Hepatic stellate cell (primary cell): ENCODE measurements at places on chromosomes 12 and 14.

DNA sequence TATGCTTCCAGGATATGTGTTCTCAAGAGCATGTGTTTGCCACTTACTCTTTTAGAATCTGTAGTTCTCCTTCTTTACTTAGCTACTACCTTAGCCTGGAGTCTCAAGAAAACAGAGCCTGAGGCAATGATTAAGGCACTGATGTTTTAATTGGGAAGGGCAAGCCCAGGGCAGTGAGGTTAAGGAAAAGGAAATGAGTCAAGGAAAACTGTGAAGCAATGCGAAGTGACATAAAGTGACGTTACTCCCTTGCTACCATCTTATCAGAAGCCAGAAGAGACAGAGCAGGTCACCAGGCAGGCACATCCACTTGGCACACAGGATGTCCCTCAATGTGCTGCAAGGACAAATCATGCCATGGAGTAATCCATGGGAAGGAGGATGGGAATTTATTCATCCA lies 11.3 kb upstream of the EML5 start:
- no peak for DNase-seq

GRCh38 chr14:55070981-55071411 lies 19.5 kb downstream of the MAPK1IP1L start:
- DNase-seq = no peak

DNA sequence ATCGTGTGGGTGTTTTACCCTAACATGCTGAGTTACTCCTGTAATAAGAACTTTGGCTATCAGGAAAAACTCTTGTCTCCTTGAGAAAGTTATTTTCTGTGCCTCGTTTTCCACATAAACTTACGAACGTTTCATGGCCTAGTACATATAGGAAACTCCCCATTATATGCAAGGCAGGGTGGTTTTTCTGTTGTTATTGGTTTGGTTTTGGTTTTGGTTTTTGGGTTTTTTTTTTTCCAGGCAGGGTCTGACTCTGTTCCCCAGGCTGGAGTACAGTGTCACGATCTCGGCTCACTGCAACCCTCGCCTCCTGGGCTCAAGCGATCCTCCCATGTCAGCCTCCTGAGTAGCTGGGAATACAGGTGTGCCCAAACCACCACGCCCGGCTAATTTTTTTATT lies 5.5 kb downstream of the OR6C3 start:
- no peak for DNase-seq

- peak; percentile 66 for DNase-seq
Observed at GRCh38 chr12:14167005-14167628, 185.7 kb upstream of the GRIN2B start.

GRCh38 chr12:55636116-55636655 lies 506 bp upstream of the OR10P1 start:
- no peak for DNase-seq

- DNase-seq = no peak
Observed at GRCh38 chr14:32205984-32206383, 2.9 kb upstream of the RNU6-8 start.

GRCh38 chr12:14396071-14396470 lies 30.6 kb downstream of the ATF7IP start:
- DNase-seq = no peak

DNA sequence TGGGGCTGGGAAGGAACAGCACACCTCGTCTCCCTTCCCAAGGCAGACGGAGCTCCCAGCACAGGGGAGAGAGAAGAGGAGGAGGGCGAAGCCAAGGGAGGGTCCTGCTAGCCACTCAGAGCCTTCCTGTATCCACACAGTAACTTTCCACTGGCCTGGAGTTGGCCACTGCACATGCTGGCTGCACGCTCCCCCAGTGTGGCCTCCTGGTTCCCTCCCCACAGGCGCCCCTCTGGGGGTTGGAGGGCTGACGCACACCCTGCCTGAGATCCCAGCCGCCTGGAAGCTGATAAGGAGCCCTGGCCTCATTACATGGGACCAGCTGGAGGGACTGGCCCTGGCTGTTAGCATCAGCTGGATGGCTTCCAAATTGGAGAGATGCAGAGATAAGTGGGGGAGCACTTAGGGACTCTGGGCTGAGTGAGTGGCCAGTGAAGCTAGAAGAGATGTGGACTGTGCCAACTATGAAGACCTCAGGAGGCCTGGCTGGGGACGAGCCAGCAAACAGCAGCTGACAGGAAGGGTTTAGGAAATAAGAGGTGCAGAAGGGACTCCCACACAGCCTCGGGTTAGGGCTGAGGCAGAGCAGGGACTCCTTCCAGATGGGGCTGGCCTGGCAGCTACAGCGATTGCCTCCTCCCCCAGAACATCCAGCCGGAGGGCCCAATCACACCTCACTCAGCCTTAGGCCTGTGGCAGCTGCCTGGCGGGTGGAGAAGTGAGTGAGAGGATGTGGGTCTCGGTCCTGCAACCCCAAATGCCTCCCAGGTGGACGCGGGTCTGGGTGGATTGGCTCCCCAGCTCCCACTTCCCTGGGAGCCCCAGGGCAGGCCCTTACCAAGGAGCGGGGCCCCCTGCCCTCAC lies 26.3 kb upstream of the BCDIN3D start:
- DNase-seq = peak; percentile 97

DNA sequence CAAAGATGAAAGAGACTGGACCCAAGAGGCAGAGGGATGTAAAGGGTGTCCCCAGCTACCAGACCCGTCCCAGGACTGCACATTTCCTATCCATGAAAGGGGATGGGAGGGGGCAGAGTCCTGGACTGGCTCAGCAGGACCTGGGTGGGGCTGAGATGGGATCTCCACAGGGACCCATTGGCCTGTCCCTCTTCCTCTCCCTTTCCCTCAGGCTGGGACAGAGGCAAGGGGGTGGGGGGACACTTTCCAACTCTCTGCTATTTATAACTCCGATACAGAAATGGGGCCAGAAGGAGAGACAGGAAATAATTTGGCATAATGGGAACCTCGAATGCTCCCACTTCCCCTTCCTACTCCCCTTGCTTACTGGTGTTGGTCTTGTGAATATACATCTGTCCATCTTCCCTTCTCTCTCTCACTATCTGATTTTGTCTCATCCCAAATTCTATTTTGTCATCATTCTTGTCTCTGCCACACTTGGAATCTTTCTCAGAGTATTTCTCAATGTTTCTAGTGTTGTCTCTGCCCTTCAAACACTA lies 1.1 kb upstream of the ITGA7 start:
- no peak for DNase-seq

DNA sequence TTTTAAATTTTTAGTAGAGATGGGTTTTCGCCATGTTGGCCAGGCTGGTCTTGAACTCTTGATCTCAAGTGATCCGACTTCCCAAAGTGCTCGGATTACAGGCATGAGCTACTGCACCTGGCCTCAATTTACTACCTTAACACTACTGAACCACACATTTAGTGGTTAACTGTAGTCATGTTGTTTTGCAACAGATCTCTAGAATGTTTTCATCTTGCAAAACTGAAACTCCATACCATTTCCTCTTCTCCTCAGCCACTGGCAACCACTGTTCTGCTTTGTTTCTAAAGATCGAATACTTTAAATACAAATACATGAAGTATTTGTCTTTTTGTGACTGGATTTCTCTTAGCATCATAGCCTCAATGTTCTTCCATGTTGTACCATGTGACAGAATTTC lies 15.4 kb upstream of the SMCO2 start:
- DNase-seq = no peak

DNA sequence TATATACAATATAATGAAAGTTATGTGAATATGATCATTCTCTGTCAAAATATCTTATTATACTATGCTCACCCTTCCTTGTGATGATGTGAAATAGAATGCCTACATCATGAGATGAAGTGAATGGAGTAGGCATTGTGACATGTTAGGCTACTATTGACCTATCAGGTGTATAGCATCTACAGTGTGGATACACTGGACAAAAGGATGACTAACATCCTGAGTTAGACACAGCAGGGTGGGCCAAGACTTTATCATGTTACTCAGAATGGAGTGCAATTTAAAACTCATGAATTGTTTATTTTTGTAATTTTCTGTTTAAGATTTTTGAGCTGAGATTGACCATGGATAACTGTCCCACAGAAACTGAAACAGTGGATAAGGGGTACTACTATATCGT lies 53.4 kb upstream of the NAV3 start:
- DNase-seq = no peak

- no peak for DNase-seq
Observed at GRCh38 chr12:96495841-96496545, 6.6 kb downstream of the CFAP54 start.

DNA sequence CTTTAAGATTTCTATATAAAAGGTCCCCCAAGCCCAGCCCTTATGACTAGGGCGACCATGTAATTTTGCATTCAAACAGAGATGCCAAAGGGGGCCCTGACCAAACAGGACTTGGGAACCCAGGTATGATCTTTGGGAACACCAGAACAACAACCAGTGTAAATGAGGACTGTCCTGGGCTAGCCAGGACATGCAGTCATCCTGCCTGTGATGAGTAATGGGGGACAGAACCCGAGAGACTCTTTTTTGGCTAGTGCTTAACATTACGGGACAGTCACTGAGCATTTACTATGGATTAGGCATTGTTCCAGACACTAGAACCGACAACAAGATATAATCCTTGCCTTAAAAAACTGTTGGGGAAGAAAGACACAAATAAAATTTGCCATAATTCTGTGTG lies 337.3 kb downstream of the CACNA1C start:
- DNase-seq = no peak

DNA sequence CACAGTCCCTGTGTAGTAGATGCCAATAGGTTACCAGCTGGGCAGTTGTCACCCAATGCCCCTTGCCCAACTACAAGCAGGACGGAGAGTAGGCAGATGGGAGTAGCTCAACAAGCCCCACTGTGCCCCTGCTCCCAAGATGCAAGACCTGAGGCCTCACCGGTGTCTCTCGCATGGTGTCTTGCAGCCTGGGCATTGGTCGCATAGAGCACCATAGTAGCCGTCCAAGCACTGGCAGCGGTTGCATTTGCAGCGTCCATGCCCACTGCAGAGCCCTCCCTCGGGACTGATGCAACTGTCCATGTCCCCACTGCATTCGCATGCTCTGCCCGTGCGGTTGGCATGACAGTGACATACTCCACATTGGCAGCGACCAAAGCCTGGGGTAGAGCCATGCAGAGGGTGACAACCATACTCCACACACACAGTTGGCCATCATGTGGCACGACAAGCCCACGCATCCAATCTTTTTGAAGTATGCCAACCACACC lies 11.9 kb upstream of the CSAD start:
- DNase-seq = no peak

DNA sequence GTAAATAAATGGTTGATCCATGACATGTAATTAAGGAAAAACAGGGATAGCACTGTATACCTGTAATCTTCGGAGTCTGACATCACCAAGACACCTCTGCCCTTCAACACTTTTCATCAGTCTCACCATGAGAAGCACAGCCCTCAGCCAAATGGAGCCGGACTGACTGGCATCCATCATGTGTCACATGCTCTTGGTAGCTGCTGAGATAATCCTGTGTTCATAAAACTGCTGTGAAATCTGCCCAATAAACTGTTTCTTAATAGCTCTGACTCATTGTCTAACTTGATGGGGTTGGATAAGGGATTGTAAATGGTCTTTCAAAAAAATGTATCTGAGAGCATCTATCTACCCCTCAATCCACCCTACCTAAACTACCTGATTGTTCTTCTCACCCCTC lies 33.6 kb downstream of the KCNH5 start:
- DNase-seq = no peak

DNA sequence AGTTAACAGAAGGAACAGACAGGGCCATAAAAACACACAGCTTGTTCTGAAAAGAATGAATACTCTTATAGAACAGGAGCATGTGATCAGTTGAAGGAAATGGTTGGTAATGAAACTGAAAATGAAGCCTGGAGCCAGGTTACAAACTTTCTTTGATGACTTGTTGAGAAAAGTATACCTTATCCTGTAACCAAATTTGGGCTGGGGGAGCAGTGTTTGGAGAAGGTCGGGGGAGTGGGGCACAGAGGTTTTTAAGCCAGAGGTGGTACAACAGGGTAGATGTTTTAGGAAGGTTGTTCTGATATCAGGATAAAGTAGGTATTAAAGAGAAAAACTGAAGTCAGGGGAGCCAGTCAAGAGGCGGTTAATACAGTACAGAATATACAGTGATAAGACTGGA lies 8.2 kb downstream of the GOLT1B start:
- DNase-seq = no peak

- no peak for DNase-seq
Observed at GRCh38 chr12:81166790-81167189, 88.9 kb downstream of the ACSS3 start.

GRCh38 chr14:71597287-71597920 lies 334.8 kb upstream of the RGS6 start:
- no peak for DNase-seq

DNA sequence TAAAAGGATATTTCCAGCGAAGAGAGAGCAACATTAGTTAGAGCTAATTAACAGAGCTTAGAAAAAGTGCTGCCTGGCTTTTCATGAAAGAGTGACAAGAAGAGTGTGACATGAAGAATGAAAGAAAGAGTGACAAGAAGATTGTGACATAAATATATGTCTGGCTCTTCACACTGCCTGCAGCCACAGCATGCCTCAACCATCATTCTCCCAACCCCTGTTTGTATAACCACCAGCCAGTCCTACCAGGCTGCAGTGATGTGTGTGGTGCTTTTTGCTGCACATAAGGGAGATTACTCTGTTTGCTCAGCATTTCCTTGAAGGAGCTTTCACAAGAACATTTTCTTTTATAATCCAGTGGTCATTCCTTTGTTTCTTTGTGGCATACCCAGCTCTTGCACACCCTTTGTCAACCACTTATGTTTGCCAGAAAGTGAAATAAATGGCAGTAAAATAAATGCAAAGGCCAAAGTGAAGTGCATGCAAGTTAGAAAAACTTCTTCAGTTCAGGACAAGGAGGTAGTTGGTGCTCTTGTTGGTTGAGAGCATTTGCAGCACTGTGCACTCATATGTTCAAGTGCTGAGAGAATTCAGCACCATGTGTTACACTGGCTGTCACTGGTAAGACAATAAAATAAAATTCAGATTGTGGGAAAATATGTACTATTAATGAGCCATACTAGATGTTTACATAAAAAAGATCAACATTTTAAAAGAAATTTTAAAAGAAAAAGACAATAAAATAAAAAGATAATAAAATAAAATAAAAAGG lies 50.6 kb downstream of the KIF21A start:
- DNase-seq = no peak

- DNase-seq = no peak
Observed at GRCh38 chr14:33026850-33027430, 88.3 kb downstream of the NPAS3 start.

GRCh38 chr14:32403021-32403420 lies 73.9 kb downstream of the AKAP6 start:
- no peak for DNase-seq

GRCh38 chr14:91985521-91986255 lies 38.2 kb upstream of the FBLN5 start:
- DNase-seq = no peak
